PC-3 (cell line): ENCODE measurements at places on chromosomes 5 and 9.

DNA sequence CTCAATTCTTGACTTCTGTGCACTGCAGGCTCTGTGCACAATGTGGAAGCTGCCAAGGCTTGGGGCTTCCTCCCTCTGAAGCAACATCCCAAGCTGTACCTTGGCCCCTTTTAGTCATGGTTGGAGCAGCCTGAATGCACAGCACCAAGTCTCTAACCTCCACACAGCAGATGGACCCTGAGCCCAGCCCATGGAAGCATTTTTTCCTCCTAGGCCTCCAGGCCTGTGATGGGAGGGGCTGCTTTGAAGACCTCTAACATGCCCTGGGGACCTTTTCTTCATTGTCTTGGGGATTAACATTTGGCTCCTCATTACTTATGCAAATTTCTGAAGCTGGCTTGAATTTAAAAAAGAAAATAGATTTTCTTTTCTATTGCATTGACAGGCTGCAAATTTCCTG, 385.8 kb downstream of the LRRC70 start:
- no peak overlapping the region for H3K27ac ChIP-seq
- no peak overlapping the region for H3K4me3 ChIP-seq
- H3K36me3 ChIP-seq, result no peaks in the 10 kb centered on the region
- H3K4me1 ChIP-seq, result no peaks in the 10 kb centered on the region

DNA sequence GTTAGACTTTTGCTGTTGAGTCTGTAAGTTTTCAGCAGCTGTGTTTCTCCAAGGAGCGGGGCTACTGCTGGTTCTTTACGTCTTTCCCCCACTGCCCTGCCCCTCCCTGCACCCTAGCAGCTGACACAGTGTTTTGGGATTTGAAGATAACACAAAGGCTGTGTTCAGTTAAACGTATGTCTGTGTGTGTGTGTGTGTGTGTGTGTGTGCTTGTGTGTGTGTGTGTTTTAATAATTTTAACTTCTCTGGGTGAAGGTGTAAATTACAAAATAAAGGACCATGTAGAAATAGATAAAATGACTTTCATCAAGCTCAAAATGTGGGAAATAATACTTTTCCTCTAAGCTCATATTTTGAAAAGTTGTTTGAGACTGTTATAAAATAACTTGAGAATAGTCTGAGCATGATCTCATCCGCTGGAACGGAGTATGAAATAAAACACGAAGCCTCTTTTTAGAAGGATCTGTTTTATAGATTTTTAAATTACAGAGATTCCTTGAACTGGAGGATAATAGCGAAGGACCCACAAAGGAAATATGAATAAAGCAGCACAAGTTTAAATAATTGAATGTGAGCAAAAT, 10.9 kb downstream of the ABL1 start:
- peak overlapping the region; percentile 92 for H3K27ac ChIP-seq
- peak; percentile 15 for DNase-seq
- peaks cover 39% of the 10 kb centered on the region for H3K4me1 ChIP-seq
- no peaks in the 10 kb centered on the region for H3K27me3 ChIP-seq
- no peaks in the 10 kb centered on the region for H3K36me3 ChIP-seq
- peak overlapping the region; percentile 57; the same call in 1 of the 2 replicates for H3K4me3 ChIP-seq

DNA sequence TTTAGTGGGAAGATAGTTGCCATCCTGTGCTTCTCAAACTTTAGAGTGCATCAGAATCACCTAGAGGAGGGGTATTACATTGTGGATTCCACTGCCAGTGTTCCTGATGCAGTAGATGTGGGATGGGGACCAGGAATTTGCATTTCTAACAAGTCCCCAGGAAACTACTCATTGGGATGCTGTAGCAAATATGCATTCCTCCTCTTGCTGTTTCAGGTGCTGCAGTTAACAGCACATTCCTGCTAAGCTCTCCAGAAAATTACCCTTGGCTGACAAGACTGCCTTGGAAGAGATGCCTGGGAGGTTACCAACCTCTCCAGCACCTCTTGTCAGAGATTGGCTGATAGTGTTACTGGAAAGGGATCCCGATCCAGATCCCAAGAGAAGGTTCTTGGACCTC, 270.5 kb downstream of the OSTF1 start:
- no peaks in the 10 kb centered on the region for H3K36me3 ChIP-seq
- H3K4me3 ChIP-seq, result no peak overlapping the region
- no peaks in the 10 kb centered on the region for H3K27me3 ChIP-seq
- no peak for DNase-seq
- H3K4me1 ChIP-seq, result no peaks in the 10 kb centered on the region
- no peak overlapping the region for H3K27ac ChIP-seq

- no peaks in the 10 kb centered on the region for H3K36me3 ChIP-seq
- no peak overlapping the region for H3K4me3 ChIP-seq
- no peak for DNase-seq
These were observed 44.8 kb downstream of the ANGPTL2 start for GRCh38 chr9:127077644-127077946.

GRCh38 chr9:72150661-72151060, 1.4 kb downstream of the GDA start:
- H3K27ac ChIP-seq, result peak overlapping the region; percentile 5; the same call in 1 of the 2 replicates
- H3K4me1 ChIP-seq, result peaks cover 17% of the 10 kb centered on the region
- H3K27me3 ChIP-seq, result no peaks in the 10 kb centered on the region
- no peaks in the 10 kb centered on the region for H3K36me3 ChIP-seq

- peak within 1 kb of the TSS; percentile 89 for H3K27ac ChIP-seq
- peaks cover 37% of the 10 kb centered on the region for H3K4me1 ChIP-seq
- H3K4me3 ChIP-seq, result peak within 1 kb of the TSS; percentile 97
- H3K36me3 ChIP-seq, result peaks cover 4% of the 10 kb centered on the region
- peak; percentile 86 for DNase-seq
These were observed at the start of gene RAI14 for GRCh38 chr5:34656001-34656699. TSS of gene RAI14 (plus strand) at chr5:34656328. CDS start at chr5:34686920, 30,592 bp downstream.

- no peak overlapping the region for H3K27ac ChIP-seq
- H3K4me1 ChIP-seq, result no peaks in the 10 kb centered on the region
- DNase-seq, result no peak
- H3K4me3 ChIP-seq, result no peak overlapping the region
- no peaks in the 10 kb centered on the region for H3K27me3 ChIP-seq
These were observed 657.7 kb downstream of the PRR16 start for GRCh38 chr5:121121786-121122185.

GRCh38 chr5:154620411-154620810, 134.8 kb upstream of the LARP1 start:
- no peaks in the 10 kb centered on the region for H3K36me3 ChIP-seq
- no peak for DNase-seq
- no peak overlapping the region for H3K27ac ChIP-seq
- H3K27me3 ChIP-seq, result 0 out of 2 replicates have a peak, but pooled peaks cover 3% of the 10 kb centered on the region

- no peak overlapping the region for H3K27ac ChIP-seq
- DNase-seq, result no peak
- no peaks in the 10 kb centered on the region for H3K36me3 ChIP-seq
- no peak overlapping the region for H3K4me3 ChIP-seq
These were observed 288.0 kb upstream of the SMARCA2 start for GRCh38 chr9:1726993-1727759.

DNA sequence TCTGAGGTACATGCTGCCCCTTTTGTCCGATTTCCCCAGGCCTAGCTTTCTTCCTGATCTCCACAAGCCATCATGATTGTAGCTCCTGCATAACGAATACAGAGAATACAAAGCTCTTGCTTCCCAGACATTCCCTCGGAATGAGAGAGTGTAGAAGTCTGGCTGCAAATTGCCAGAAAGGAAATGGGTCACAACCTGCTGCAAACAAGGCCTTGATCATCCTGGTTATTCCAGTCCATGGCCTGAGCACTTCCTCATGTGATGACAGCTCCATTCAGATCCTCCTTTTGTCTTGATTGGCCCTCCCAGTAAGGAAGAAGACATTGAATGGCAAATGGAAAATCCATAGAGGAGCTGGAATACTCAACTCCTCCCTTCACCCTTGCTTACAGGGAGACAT, 136.0 kb upstream of the ADRA1B start:
- H3K4me3 ChIP-seq, result no peak overlapping the region
- H3K36me3 ChIP-seq, result no peaks in the 10 kb centered on the region
- peaks cover 45% of the 10 kb centered on the region for H3K4me1 ChIP-seq

DNA sequence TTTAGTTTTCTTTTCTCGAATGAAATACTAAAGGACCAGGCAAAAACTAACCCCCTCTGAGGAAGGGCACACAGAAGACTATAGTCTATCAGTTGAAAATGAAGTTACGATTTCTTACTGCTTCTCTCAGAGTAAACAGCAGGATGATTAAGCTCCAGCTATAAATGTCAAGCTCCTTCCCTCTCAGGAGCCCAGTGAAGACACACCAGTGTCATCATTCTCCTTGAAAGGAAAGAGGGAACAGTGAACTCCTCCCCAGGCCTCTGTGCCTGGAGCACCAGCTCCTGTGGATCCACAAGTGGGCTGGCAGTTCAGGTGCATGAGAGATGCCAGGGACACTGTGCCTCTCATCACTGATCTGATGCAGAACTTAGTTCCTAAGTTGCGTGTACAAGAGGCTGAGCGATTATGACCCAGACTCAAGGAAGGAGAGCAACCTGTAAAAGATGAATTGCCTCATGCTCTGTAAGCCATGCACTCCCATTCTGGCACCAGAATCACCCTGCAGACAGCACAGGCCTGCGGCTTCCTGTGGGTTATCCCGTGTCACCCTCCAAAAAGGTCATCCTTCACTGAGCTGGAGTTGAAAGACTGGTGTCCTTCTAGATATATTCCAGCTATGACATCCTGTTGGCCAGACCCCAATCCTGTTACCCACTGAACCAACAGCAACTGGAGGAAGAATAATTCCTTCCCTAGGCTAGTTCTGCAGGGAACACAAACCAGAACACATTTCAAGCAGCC, 394.0 kb downstream of the SEMA5A start:
- H3K27ac ChIP-seq, result no peak overlapping the region
- H3K4me1 ChIP-seq, result peaks cover 8% of the 10 kb centered on the region; the same call in 1 of the 2 replicates
- H3K4me3 ChIP-seq, result no peak overlapping the region
- no peak for DNase-seq
- no peaks in the 10 kb centered on the region for H3K36me3 ChIP-seq

DNA sequence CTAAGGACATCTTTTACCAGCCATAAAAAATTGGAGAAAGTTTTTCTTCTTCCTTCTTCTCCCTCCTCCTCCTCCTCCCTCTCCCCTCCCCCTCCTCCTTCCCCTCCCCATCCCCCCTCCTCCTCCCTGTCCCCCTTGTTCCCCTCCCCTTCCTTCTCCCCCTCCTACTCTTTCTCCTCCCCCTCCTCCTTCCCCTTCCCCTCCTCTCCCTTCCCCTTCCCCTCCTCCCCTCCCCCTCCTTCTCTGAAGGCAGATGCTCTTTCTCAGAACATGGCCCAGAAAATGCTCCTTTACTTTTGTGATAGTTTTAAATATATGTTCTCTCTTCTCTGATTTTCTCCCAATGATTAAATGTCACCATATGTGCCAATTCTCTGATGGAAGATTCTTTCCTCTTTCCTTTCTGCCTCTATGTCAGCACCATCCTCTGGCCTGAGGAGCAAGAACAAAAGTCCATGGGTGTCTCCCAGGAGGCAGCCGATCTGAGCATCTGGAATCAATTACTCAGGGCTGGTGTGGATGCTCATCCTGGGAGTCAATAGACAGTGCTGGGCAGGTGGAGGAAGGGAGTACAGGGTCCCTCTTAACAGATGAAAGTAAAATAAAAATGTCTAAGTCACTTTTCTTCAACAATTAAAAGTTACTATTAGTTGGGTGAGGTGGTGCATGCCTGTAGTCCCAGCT, 63.0 kb upstream of the GNA14 start:
- H3K36me3 ChIP-seq, result no peaks in the 10 kb centered on the region
- H3K4me3 ChIP-seq, result no peak overlapping the region
- DNase-seq, result no peak
- peaks cover 43% of the 10 kb centered on the region for H3K4me1 ChIP-seq
